ENCODE measurements at places on chromosomes 3 and 15.

DNA sequence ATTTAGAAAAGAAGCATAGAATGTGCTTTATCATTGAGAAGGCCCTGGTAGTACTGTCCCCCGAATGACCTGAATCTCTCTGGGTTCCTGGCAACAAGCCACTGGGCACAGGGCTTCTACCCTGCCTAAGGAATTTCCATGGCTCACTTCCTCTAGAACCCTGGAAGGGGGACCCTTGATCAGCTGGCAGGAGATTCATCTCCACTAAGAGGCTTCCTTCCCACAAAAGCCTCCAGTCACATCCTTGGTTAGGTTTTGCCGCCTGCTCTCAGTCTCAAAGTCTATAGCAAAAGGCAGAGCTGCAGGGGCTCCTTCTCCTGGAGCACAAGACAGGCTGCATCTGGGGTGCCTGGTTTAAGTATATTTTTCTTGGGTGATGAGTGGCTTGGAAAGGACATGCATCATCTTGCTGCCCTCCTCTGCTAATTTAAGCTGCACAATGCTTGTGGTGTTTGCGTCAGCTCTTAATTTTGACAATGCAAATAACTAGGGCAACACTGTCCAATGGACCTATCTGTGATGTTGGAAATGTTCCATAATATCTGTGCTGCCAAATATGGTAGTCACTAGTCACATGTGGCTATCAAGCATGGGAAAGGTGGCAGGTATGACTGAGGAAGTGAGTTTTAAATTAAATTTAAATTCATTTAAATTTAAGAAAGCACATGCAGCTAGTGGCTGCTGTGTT lies 33.4 kb upstream of the RARRES1 start:
- DNase-seq: no peak

DNA sequence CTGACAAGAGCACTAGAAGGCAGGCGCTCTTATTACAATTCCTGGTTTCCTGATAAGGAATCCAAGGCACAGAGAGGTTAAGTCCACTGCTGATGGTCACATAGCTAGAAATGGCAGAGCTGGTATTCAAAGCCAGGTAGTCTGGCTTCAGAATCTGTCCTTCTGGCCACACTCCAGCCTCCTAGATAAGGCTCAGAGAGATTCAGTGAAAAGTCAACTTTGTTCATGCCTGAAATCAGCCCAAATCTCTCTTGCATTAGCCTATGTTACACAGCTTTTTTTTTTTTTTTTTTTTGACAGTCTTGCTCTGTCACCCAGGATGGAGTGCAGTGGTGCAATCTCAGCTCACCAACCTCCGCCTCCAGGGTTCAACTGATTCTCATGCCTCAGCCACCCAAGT lies 21.1 kb upstream of the CMTM8 start:
- DNase-seq: no peak

DNA sequence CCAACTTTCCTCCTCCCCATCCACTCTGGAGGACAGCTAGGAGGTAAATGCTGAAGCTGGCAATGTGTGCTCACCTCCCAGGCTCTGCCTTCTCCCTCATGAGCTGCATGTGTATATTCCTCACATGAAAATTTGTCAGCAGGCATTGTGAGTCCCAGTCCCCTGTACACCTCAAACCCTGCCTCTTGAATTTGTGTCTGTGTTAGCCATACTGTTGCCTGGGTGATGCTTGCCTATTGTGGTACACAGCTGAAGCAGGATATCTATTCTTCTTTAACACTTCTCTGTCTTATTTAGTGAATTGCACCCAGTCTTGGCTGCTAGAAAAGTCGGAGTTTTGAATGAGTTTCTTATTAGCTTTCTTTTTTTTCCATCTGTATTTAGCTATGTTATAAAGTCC lies 586.0 kb upstream of the TGFBR2 start:
- DNase-seq: no peak

DNA sequence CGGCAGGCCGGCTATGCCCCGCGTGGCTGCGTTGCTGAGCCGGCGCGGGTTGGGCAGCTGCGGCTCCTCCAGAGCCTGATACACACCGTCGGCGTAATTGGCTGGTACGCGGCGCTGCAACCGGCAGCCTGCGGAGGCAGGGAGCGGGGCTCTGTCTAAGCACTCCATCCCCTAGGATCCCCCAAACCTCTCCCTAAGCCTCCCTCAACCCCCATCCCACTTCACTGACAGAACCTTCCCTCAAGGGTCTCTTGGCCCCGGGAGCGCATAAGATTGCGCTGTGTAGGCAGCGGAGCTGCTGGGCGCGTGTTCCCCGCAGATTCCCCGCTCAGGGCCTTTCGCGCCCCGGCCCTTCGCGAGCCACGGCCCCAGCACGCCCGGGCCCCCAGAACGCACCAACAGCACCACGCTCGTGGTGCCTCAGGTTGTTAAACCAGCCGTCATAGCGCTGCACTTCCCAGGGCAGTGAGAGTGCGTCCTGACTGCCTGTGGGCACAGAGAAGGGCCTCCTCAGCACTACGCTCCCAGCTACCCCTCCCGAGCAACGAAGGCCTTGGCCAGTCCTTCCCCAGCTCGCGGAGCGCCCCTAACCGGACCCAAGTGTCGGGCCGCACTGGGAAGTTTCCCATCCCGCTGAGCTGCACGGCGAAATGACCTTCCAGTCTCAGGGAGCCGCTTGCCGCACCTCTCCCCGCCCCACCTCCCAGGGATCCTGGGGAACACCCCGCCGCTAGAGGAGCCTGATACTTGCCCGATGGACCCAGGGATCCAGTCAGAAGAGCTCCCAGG lies 1.2 kb downstream of the DUOX2 start:
- no peak for DNase-seq

- DNase-seq: no peak
Measured at GRCh38 chr3:70565861-70566260, 253.4 kb upstream of the MDFIC2 start.

DNA sequence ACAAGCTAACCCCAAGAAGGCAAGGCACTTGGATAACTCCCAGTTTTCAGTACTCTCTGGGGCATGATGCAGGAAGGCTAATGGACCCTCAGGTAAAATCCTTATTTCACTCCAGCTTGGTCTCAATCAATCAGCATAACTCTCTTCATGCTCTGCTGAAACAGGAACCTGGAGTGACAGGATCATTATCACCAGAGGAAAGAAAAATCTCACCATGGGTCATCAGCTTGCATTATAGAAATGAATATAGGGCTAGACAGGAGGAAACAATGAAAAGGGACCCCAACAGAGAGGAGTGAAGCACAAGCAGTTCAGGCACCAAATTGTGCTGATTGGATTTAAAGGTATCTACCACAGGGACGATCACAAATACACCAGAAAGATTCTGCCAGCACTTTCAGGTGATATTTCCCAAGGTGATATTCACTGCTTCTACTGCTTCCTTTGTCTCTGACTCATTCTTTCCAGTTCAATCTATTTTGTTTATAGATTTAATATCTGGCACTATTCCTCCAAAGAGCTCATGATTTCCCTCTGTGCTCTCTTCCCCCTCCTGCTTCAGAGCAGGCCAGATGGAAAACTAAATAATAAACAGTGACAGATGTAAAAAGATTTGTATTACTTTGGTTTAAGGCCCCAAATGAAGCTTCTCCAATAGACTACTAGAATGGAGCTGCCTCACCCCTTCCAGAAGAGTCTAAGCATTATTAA lies 22.9 kb upstream of the THUMPD3 start:
- no peak for DNase-seq

GRCh38 chr15:63765338-63765737 lies 68.4 kb downstream of the HERC1 start:
- no peak for DNase-seq

GRCh38 chr3:177978946-177979345 lies 557.3 kb upstream of the KCNMB2 start:
- DNase-seq: no peak

DNA sequence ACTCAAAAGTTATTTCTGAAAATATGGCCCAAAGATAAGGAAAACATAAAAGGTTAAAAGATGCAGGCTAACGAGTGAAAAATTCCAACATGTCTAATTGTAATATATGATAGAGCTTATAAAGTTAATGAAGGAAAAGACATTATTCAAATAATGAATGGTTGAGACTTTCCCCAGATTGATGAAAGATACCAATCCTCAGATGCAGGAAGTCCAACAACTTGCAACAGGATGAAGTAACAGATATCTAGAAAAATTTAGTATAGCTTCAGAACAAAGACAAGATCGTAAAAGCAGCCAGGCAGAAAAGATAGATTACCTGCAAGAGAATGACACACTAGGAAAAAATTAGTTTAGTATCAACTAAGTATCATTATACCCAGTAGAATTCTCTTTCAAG lies 546.4 kb upstream of the PPP2R3A start:
- DNase-seq: no peak

DNA sequence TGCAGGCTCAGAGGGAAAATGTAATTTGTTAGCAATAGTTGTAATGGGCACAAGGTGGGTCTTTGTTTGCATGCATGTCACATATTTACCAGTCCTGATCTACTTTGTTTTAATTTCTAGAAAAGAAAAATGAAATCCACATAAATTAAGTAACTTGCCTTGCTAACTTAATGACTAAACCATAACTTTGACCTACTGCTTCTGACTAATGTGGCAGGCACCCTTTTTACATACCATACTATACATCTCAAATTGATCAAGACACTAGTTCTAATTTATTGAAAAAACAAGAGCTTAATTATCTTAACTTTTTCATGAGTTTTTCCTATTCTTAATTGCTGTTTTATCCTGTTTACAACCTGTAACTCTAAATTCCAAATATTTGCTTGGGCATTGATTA lies 93.2 kb downstream of the ATP11B start:
- no peak for DNase-seq

- DNase-seq: no peak
Measured at GRCh38 chr15:40306908-40307307, 827 bp downstream of the PLCB2 start.

DNA sequence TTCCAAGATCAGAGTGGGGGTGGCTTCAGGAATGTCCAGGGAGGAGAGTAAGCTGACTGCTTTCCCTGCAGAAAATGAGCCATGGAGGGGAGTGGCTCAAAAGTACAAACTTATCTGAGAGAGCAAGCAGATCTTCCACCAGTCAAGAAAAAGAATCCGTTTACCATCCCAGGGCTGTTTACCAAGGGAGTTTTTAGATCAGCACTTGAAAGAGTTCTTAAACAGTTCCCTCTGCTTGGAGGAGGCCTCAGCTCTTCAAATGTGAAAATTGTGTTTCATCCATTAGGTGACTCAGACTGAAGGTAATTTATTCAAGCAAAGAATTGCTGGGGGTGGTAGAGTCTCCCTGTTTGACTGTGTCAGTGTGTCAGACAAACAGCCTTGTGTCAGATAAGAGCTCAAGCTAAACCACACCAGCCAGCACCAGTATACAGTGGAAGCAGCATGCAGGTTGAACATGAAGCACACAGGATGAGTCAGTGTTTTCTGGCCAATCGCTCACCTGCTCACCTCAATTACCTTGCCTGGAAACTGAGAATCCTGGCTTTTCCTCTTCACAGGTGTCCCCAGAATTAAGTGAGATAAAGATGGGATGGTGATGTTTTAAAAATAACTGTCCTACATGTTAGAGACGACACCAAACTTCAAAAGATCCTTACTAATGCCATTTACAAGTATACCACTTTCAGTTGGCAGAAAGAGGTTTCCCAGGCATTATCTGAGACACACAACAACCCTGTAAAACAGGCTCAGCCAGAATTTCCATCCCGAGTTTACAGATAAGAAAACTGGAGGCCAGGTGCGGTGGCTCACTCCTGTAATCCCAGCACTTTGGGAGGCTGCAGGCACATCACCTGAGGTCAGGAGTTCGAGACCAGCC lies 21.7 kb downstream of the SH3BP5 start:
- DNase-seq: no peak

Measured in RWPE1 (cell line).